Lung (tissue), 17 donors: ENCODE measurements at places on chromosomes 5 and 9. TPM values are rescaled to one million over a fixed set of nuclear protein-coding genes. Genes with fewer than 3 reads are reported as not detected.

KIF12 gene
- 0.47 TPM for polyA plus RNA-seq

- no peak for DNase-seq
These were observed 56.4 kb upstream of the MYO10 start for GRCh38 chr5:16992444-16992843.

GRCh38 chr5:53926026-53926425 lies 365.6 kb downstream of the NDUFS4 start:
- no peak for DNase-seq

DNA sequence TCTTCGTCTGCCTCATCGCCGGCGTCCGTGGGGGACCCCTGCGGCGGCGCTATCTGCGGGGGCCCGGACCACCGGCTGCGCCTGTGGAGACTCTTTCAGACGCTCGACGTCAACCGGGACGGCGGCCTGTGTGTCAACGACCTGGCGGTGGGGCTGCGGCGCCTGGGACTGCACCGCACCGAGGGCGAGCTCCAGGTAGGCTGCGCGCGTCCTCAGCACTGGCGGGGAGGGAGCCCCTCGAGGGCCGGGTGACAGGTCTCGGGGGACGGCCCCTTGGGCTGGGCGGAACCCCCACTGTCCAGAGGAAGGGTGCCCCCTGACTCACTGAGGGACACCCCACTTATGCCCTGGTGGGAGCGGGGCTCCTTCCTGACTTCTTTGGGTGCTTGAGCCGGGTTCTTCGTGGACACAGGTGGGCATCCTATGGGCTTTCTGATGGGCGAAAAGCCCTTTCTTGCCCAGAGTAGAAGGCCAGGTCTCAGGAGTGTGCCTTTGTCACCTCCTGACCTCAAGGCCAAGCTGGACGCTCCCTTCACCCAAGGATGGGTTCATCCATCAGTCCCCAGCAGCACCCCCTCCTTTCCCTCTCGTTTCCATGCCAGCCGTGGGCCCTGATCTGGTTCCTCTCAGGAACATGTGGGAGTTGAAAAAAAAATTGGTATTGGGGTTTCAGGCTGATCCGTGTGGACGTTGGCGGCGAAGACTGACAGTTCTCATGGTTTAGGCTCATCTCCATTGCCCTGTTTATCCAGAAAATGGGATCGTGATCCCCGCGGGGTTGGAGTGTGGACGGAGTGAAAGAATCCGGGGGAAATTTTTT lies 564 bp downstream of the SLC25A25 start:
- peak; percentile 24 for DNase-seq

- DNase-seq = peak; percentile 11
These were observed 60.3 kb downstream of the GCNT1 start for GRCh38 chr9:76519075-76519835.

GRCh38 chr5:116842514-116842961 lies 267.9 kb upstream of the SEMA6A start:
- DNase-seq = no peak

DNA sequence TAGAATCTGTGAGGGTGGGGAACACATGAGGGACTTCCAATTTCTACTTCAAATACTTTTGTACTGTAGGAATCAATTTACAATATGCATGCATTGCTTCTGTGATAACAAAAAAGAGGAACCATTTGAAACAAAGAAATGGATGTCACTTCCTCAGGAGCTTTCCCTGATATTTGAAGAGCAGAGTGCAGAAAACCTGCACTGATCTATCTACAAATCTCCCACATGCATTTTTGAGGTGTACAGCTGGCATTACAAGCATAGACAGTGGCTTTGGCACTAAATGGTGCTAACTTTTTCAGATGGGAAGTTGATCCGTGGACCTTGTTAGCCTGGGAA lies 27.7 kb downstream of the YIPF5 start:
- no peak for DNase-seq

DNA sequence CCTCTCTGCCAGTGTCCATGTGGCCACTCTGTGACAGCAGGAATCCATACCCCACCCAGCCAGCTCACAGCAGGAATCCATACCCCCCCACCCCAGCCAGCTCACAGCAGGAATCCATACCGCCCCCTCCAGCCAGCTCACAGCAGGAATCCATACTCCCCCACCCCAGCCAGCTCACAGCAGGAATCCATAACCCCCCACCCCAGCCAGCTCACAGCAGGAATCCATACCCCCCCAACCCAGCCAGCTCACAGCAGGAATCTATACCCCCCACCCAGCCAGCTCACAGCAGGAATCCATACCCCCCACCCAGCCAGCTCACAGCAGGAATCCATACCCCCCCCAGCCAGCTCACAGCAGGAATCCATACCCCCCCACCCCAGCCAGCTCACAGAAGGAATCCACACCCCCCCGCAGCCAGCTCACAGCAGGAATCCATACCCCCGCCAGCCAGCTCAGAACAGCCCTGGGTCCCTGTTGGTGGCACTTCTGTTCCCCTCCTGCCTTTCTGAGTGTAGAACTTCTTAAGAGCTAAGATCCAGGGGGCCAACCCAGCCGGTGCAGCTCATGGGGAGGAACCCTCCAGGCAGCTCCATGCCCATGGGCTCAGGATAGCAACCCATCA lies 8.4 kb upstream of the RXRA start:
- peak; percentile 71 for DNase-seq

GRCh38 chr5:127216898-127217675 lies 73.5 kb upstream of the MEGF10 start:
- DNase-seq = no peak

GRCh38 chr9:87849144-87849758 lies 33.4 kb upstream of the SPATA31E1 start:
- DNase-seq = peak; percentile 69

- no peak for DNase-seq
These were observed 8.1 kb upstream of the PRR7 start for GRCh38 chr5:177438468-177438867.

GRCh38 chr5:5492087-5492933 lies 69.8 kb downstream of the ICE1 start:
- peak; percentile 36 for DNase-seq

- DNase-seq = no peak
These were observed 23.7 kb upstream of the OR2S2 start for GRCh38 chr9:35981699-35982098.

DNA sequence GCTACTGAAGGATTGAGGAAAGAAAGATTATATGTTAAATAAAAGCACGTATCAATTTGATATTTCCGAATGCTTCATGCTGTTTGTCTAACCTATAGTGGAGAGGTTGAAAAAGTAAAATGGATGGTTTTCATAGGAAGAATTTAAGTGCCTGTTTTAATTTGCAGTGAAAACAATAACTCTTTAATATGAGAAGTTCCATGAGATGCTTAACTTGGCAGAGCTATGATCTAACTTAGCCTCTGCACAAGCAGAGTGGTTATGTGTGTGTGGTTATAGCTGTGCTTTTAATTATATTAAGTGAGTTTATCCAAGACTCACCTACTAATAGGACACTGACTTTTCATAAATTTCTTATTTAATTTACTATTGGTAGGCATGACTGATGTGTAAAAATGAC lies 57.4 kb downstream of the AOPEP start:
- DNase-seq = no peak

GRCh38 chr9:135490980-135491464 lies 9.5 kb upstream of the MRPS2 start:
- DNase-seq = no peak
